ENCODE measurements at places on chromosomes 7 and 10.

GRCh38 chr10:62817121-62817765, 1.1 kb upstream of the EGR2 start:
- peak; percentile 3 for DNase-seq

- DNase-seq, result no peak
These were observed 44.9 kb upstream of the MYL10 start for GRCh38 chr7:101673951-101674350.

GRCh38 chr7:150322833-150323681, at the start of the genes ACTR3C and LRRC61:
ACTR3C (minus strand) TSS chr7:150323545; CDS start chr7:150295296, 28,249 bp downstream.
LRRC61 (plus strand) TSS chr7:150323355; CDS start chr7:150336862, 13,507 bp downstream.
- DNase-seq, result no peak

DNA sequence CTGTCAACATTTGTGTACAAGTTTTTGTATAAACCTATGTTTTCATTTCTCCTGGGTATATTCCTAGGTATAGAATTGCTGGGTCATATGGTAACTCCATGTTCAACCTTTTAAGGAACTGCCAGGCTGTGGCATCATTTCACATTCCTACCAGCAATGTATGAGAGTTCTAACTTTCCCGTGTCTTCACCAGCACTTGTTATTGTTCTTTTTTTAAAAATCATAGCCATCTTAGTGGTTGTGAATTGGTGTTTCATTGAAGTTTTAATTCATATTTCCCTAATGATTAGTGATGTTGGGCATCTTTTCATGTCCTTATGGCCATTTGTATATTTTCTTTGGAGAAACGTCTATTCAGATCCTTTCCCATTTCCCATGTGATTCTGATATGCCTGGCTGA, 193.0 kb upstream of the PLXNA4 start:
- DNase-seq, result no peak

DNA sequence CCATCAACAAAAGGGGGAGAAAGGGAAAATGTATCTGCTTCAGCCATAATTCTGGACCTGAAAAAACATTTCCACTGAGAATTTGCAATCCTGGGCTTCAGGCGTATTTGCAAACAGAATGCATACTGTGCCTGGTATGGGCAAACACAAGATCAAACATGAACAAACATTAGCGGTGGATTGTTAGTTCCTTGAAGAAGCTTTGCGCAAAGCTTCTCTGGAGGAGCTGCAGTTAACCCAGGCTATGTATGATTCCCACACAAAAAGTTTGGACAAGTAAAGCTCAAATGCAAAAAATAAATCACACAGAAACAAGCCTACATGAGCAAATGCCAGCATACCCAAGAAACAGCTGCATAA, 20.4 kb upstream of the HILPDA start:
- no peak for DNase-seq

DNA sequence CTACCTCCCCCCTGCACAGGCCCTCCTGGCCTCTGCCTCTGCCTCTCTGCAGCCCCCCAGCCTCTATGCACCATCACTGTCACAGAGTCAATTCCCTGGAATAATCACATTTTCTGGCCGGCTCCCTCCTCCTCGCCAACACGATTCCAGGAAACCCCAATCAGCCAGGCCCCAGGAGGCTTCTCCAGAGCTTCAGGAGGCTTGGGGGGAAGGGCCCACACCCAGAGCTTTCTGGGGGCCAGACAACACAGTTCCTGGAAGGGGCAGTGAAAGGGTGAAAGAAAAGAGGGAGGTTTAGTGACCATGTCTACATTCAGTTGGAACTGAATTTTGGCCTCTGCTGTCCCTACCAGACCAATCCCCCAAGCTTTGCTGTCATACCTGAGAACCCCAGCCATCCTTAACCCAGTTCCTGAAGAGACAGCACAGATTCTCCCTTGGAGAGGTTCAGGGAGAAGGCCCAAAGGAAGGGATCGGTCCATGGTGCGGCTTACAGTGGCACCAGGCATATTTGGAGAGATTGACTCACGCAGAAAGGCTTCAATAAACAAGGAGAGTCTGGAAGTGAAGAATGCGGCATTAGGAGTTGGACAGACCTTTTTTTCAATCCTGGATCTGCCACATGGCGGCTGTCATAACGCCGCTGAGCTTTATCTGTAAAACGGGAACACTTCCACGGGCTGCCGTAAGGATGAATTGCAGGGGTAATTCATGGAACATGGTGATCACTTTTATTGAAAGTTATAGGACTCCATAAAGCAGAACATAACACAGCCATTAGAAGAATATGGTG, 89.0 kb downstream of the NEURL1 start:
- DNase-seq, result no peak

DNA sequence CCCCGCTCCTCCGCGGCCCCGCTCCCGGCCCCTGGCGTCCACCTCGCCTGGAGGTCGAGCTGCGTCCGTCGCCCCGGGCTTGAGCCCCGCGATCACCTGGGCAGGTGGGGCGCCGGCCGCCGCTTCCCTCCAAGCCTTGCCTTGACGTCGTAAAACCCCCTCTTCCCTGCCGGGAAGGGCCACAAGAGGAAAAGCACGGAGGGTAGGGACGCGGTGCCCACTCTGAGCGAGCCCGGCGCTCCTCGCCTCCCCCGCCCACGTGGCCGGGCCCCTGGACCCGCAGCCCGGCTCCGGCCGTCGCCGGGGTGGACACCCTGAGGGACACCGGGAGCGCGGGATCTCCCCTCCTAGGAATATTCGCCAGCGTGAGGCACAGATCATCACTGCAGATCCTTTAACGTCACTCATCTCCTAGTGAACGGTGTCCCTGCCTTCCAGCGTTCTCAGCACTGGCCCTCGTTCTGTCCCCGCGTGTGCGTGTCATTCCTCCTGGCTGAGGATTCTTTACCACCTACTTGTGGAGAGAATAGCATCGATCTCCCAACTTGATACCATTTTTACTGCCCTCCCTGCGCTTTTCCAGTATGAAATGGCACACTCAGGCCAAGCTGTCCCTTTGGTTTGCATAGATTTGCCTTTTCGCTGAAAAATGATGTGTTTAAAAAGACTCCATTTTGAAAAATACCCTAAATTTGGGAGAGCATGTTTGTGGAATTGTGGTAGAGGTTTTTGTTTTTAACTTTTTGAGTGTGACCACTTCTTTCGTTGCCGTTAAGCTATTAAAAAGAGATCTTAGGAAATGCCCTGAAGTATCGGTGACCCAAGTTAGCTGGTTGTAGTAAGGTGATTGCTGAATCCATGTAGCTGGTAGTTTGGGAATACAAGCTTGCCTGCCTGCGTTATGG, 649 bp downstream of the ACTR3B start:
- peak; percentile 51 for DNase-seq

DNA sequence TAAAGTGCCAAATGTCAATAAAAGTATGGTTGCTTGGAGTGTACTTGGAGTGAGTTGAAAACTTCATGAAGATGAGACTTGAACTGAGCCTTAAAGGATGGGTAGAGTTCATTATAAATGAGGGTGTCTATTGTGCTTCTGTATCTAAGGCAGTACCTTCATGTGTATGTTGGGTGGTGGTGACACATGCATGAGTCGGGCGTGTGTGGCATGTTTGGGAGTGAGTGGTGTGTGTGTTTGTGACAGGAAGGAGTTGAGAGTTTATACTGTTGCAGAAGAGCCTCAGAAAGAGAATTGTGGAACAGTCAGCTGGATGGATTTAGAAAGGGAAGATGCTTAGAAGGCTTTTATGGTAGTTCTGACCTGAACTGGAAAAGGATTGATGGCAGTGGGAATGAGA, 6.0 kb upstream of the ZRANB1 start:
- peak; percentile 39 for DNase-seq

DNA sequence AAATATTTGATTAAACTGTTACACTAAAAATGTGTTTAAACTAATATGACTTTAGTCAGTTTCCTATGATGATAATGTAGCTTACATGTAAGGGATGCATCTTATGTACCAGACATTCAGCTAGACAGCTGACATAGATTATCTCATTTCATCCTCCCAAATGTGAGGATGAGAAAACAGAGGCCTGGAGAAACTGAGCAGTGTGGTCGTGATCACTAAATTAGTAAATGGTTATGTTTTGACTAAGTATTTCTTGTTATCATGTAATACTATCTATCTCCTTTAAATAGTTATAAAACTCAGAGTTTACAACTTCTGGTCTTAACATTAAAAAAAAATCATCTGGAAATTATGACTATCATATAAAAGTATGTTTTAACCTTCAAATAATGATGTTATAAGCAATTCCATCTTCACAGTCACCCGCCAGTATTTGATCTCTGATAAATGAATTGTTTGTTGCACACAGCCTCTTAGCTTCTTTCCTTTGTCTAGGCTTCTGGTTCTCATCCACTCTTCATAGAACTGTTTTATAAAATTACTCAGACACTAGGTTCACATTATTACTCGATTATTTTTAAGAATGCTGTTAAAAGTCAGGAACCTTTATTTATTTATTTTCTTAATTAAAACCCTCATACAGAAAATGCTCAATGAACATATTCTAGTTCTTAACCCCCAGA, 33.6 kb upstream of the HDAC9 start:
- no peak for DNase-seq

GRCh38 chr7:158531661-158532060, 56.0 kb downstream of the PTPRN2 start:
- no peak for DNase-seq

Measured in EH (cell line).